ENCODE measurements at places on chromosomes 7 and 10. TPM values are rescaled to one million over a fixed set of nuclear protein-coding genes. Genes with fewer than 3 reads are reported as not detected.

Gene ZC3HAV1L
- 4.5 TPM for total RNA-seq

GRCh38 chr7:145036604-145037405, 201.0 kb upstream of the TPK1 start:
- H3K36me3 ChIP-seq = no peaks in the 10 kb centered on the region
- peak; percentile 15 for DNase-seq
- no peak overlapping the region for H3K27ac ChIP-seq
- no peak overlapping the region for H3K4me3 ChIP-seq
- H3K27me3 ChIP-seq = no peaks in the 10 kb centered on the region

GRCh38 chr7:92854501-92855238, 18.3 kb upstream of the CDK6 start:
- no peaks in the 10 kb centered on the region for H3K27me3 ChIP-seq
- no peak overlapping the region for H3K27ac ChIP-seq
- H3K36me3 ChIP-seq = no peaks in the 10 kb centered on the region
- no peak overlapping the region for H3K4me3 ChIP-seq
- H3K4me1 ChIP-seq = peaks cover 7% of the 10 kb centered on the region

DNA sequence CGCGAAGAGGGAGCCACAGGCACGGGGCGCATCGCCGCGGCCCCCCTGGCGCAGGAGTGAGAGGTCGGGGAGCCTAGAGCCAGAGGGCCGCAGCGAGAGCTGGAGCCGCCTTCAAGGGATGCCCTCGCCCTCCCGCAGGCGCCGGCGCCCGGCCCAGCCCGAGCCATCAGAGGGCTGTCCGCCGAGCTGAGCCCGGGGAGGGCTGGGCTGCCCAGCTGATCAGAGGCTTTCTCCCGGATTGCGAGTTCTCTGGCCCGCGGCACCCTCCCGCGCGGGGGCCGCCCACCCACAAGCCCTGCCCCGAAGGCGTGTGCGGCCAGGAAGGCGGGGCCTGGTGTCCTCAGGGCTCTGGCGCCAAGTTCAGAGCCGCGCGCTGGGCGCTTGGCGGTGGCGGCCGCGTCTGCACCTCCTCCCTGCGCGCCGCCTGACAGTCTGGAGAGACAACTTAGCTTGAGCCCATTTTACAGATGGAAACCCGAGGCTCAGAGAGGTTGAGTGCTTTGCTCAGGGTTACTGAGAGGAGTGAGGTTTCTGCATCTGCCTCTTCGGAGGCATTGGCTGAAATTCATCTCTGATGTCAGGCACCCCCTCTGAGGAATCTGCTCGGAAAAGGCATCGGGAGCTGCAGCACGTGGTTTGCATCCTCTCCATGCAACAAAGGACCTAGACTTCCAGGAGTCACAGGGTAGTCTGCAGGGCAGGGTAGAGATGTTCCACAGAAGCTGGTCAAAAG, 3.8 kb upstream of the ANTXRL start:
- H3K4me1 ChIP-seq = peaks cover 26% of the 10 kb centered on the region
- H3K27me3 ChIP-seq = peaks cover 6% of the 10 kb centered on the region
- no peaks in the 10 kb centered on the region for H3K36me3 ChIP-seq
- H3K27ac ChIP-seq = no peak overlapping the region
- no peak for DNase-seq
- H3K4me3 ChIP-seq = peak overlapping the region; percentile 46

DNA sequence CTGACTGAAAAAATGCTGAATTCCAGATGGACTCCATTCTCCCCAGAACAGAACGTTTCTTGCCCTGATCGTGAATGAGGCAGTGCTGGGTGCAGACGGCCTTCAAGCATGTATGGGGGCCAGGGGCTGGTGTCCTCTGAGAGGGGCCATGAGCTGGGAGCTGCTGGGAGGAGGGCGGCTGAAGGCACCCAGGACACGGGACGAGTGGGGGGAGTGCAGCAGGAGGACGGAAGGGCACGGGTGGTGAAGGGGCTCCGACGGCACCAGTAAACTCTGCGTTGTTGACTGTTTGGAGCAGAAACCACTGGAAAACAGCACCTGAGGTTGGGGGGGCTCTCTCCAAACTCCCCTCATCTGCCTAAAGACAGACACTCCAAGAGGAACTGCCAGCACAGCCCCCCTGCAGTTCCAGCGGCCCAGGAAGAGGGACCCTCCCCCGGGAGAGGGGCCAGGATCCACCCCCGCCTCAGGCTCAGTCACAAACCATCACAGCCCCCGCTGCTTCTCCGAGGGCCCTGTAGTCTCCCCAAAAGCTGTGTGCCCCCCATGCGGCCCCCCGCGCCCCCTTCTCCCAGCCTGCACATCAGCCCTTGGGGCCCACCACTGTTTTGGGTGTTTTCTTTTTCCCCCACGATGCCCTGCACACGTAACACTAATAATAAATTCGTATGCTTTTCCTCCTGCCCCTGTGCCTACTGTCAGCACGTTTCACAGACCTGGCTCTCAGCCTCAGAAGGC, 55.5 kb downstream of the DPYSL4 start:
- H3K27ac ChIP-seq = no peak overlapping the region
- no peak overlapping the region for H3K4me3 ChIP-seq
- no peaks in the 10 kb centered on the region for H3K36me3 ChIP-seq
- no peak for DNase-seq
- no peaks in the 10 kb centered on the region for H3K27me3 ChIP-seq

Gene PON2
- total RNA-seq = 21.6 TPM

DNA sequence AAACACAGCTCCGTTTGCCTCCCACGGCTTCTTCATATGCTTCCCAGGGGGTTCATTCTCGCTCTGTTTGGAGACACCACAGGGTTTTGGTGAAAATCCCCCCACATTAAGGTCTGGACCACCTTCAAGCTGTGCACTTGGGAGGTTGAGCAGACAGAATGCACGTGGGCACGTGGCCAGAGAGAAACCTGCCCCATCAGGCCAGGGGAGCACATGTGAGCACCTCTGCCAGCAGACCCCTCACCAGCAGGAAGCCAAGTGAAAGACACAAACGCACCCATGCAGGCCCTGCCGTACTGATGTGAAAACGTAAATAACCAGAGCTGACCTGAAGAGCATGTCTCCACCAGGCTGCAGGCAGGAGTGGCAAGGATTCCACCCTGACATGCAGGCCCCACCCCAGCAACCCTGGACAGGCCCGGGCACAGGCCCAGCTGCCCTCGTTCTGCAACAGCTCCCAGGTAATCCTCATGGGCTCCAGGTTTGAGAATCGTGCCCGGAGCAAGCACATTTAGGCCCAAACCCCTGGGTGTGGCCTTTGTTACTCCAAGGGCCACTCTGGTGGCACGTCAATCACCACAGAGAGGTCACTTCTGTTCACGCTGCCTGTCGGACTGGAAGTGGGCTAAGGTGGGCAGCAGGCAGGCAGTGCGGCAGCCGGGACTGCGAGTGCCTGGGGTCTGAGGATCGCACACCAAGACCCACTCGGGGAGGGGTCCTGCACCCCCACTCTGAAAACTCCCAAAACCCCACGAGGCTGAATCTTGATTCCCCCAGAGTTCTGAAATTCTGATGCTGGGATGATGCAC, 184.4 kb downstream of the PTPRN2 start:
- H3K27me3 ChIP-seq = no peaks in the 10 kb centered on the region
- no peak for DNase-seq
- H3K27ac ChIP-seq = no peak overlapping the region
- H3K4me1 ChIP-seq = no peaks in the 10 kb centered on the region

Gene PNLIPRP2
- total RNA-seq = not detected

GRCh38 chr10:7334642-7334964, 76.2 kb downstream of the SFMBT2 start:
- H3K4me1 ChIP-seq = no peaks in the 10 kb centered on the region
- peaks cover 2% of the 10 kb centered on the region for H3K36me3 ChIP-seq
- H3K27me3 ChIP-seq = no peaks in the 10 kb centered on the region
- DNase-seq = no peak

DNA sequence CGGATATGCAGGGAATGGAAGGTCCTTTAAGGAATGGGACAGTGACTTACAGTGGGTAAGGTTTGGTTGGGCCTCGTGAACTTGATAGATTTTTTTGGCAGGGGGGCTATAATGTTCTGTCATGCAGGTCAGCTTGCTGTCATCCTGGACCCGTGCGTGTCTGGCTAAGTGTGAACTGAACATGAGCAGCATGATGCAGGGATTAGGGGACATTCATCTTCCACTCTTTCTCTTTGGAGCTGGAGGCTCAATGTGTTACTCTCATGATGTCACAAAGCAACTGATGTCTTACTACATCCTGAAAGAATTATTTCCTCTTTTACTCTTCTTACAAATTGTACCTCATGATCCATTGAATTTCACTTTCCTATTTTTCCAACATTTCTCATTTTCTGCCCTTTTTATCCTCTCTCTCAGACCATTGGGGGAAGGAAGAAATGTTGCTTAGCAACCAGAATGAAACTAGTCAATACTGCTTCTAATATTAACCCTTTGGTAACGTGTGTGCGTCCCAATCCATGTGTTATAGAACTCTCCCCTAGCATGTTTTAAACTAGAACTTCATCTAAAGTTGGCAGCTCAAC, 549.1 kb downstream of the LRMDA start:
- H3K27ac ChIP-seq = no peak overlapping the region
- DNase-seq = no peak

Gene DNAJB9
- total RNA-seq = 13.2 TPM

DNA sequence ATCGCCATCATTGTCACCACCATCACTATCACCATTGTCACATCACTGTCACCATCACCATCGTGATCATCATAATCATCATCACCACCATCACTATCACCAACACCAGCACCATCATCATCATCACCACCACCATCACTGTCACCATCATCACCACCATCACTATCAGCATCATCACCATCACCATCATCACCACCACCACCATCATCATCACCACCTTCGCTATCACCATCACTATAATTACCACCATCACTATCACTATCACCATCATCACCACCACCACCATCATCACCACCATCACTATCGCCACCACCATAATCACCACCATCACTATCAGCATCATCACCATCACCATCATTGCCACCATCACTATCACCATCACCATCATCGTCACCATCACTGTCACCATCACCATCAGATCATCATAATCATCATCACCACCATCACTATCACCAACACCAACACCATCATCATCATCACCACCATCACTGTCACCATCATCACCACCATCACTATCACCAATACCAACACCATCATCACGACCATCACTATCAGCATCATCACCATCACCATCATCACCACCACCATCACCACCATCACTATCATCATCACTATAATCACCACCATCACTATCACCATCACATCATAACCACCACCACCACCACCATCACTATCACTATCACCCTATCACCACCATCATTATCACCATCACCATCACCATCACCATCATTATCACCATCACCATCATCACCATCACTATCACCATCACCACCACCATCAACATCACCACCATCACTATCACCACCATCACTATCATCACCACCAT, 6.0 kb upstream of the GNA12 start:
- H3K36me3 ChIP-seq = no peaks in the 10 kb centered on the region
- no peak overlapping the region for H3K27ac ChIP-seq
- no peaks in the 10 kb centered on the region for H3K4me1 ChIP-seq
- no peak overlapping the region for H3K4me3 ChIP-seq
- no peaks in the 10 kb centered on the region for H3K27me3 ChIP-seq
- no peak for DNase-seq

Gene CPA2
- total RNA-seq = 0.14 TPM
